ENCODE measurements at places on chromosomes 7 and 10.

DNA sequence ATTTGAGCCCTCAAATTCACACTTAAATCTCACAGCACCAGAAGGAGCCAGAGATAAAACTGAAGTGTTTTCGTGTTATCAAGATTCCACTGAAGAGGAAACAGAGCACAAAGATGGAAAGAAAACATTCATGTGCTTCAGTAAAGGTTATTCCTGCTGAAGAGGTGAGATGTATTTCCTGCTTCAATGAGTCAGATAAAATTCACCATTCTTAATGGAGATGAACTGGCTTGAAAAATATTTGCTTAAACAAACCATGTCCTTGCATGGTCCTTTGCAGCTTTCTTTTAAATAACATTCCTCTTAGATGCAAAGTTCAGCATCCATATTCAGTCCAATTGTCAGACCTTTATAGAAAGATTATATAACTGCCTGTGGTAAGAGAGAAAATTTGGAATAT, 294.2 kb downstream of the IPMK start:
- DNase-seq: no peak

DNA sequence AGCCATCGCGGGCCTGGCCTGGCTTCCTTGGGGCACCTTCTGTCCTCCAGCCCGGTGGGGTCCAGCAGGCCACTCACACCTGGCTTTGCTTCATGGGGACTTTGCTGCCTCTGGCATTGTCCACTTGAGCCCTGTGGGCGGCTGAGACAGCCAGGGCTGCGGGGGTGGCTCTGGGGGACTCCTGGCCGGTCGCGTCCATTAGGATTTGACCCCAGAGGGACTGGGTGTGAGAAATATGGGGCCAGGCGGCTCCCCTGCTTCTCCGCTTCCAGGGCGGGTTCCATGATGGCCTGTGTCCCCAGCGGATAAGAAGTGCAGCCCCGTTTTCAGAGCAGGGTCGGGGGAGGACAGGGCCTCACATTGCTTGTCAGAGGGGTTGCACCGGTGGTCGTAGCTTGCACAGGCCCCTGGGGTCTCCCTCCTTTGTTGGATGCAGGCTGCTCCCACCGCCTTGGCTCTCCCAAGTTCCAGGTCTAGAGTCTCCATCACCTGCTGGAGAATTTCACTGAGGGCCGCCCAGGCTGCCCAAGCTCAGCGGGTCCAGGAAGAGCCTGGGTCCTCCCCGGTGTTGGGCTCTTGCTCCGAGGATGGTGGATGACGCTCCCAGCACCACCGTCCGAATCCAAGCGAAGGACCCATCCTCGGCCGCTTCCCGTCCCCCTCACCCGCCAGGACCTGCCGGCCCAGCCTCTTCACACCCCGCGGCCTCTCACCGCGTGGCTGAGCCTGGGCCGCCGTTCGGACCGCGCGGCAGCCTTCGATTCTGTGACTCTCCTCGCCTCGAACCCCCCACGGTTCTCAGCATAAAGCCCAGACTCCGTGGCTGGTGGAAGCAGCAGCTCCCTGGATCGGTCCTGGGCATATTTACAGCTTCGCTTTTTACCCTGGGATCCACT, 140.1 kb downstream of the DYNC2I1 start:
- DNase-seq: no peak

DNA sequence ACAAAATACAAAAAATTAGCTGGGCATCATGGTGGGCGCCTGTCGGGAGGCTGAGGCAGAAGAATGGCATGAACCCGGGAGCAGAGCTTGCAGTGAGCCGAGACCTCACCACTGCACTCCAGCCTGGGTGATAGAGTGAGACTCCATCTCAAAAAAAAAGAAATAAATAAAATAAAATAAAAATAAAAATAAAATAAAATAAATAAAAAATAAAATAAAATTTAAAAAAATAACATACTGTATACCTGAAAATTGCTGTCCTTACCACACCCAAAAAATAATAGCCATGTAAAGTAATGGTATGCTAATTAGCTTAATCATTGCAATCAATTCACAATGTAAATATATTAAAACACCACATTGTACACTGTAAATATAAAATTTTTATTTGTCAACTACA, 3.4 kb downstream of the ZC3HAV1L start:
- DNase-seq: no peak

GRCh38 chr10:60733517-60733822, 44.8 kb upstream of the CDK1 start:
- no peak for DNase-seq

DNA sequence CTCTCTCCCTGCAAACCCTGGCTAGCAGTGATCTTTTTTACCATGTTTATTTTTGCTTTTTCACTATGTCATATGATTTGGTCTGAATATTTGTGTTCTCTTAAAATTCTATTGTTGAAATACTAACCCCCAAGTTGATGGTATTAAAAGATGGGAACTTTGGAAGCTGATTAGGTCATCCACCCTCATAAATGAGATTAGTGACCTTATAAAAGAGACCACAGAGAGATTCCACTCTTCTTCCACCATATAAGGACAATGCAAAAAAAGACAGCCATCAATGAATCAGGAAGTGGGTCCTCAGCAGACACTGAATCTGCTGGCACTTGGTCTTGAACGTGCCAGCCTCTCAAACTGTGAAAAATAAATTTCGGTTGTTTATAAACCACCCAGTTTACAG, 112.8 kb upstream of the KCND2 start:
- no peak for DNase-seq

DNA sequence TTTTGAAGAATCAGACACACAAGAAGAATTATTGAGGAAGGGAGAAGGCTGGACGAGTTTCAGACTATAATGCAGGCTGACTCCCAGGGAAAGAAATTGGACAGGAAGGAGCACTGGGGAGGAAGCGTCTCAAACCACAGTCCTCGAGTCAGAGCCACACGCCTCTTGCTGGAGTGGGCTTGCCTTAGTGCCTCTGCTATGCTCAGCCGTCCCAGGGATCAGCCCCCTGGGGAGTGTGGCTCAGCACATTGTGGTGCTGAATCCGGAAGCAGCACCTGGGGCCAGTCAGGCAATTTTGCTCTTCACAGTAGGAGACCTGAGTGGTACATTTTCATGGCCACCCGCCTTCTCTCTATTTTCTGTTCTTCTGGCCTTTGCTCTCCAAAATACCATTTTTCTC, 67.4 kb upstream of the SLC35G1 start:
- no peak for DNase-seq

- DNase-seq: no peak
These were observed 53.3 kb downstream of the ZMYND11 start for GRCh38 chr10:188546-188945.

DNA sequence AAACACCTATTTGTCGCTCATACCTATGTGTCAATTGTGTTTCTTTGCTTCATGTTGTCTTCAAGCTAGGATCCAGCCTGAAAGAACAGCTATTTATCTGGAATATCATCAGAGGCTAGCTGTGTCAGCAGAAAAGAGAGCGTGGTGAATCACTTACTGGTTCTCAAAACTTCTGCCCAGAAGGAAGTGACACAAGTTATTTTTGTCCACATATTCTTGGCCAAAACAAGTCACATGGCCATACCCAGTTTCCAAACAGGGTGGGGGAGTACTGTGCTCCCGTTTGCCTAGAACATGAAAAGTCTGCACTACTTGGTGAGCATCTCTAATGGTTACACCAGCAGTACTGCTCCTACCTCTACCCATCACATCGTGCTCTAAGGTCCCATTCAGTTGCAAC, 160.9 kb upstream of the CSTF2T start:
- no peak for DNase-seq

- no peak for DNase-seq
These were observed 62.0 kb upstream of the ST8SIA6 start for GRCh38 chr10:17516376-17516775.

- no peak for DNase-seq
These were observed 18.4 kb downstream of the TRIM24 start for GRCh38 chr7:138478499-138478908.

DNA sequence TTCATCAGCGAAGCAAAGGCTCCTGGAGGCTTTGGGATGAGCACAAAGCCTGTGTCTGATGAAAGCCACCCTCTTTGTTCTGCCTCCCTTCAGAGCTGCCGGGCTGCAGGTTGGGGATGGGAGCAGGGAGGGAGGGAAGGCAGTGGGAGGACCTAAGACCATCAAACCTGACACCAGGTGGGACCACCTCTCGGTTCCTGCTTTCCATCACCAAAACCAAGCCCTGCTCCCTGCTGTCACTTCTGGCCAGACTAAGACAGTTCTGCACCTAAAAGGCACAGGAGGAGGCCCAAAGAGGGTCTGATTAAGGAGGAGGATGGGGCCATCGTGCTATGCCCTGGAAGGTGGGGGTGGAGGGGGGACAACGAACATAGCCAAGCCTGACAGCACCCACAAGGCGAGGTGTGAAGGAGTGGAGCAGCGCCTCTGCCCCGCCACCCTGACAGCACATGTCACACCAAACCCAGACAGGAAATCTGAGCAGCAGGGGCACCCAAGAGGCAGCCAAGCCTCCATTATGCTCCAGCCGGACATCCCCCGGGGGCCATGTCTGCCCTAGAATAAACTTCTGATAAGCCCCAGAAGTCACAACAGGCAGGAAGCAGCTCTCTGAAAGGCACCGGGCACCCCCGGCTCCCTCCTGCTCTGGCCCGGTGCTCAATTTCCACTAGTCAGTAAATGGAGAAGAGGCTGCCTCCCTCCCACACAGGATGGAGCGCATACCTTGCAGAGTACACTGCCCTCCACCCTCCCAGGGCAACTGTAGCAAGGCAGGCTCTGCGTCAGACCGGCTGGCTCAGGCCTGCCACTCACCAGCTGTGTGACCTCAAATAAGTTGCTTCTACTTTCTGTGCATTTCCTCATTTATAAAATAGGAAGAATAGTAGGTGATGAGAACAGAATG, 48.9 kb downstream of the DLG5 start:
- DNase-seq: peak; percentile 65
